ENCODE measurements at places on chromosomes 6 and 20.

- peak; percentile 38 for DNase-seq
Observed at GRCh38 chr6:153625089-153625488, 414.0 kb upstream of the OPRM1 start.

DNA sequence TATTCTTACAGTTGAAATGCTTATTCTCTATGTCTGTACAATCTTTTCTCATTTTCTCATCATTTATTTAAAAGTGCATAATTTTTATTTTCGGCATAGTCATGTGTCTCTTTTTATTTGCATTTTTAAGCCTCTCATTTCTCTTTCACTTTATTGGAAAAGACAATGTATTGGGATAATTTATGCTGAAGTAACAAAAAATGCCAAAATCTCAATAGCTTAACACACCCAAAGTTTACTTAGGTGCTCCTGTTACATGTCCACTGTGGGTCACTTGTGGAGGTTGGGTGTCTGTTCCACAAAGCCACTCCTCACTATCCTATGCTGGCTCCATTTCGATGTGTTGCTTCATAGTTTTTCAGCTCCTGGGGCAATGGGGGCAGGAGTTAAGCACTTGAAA, 638.7 kb downstream of the CD109 start:
- DNase-seq = no peak

- no peak for DNase-seq
Observed at GRCh38 chr6:118953391-118953790, 18.4 kb upstream of the MCM9 start.

- DNase-seq = peak; percentile 98
Observed at GRCh38 chr6:10441004-10441654, 26.3 kb upstream of the TFAP2A start.

GRCh38 chr20:63473555-63474449, 1.3 kb upstream of the KCNQ2 start:
- no peak for DNase-seq

- no peak for DNase-seq
Observed at GRCh38 chr20:49165611-49166010, 22.5 kb downstream of the STAU1 start.

GRCh38 chr6:32700391-32701040, 34.1 kb upstream of the HLA-DQB1 start:
- DNase-seq = peak; percentile 58

DNA sequence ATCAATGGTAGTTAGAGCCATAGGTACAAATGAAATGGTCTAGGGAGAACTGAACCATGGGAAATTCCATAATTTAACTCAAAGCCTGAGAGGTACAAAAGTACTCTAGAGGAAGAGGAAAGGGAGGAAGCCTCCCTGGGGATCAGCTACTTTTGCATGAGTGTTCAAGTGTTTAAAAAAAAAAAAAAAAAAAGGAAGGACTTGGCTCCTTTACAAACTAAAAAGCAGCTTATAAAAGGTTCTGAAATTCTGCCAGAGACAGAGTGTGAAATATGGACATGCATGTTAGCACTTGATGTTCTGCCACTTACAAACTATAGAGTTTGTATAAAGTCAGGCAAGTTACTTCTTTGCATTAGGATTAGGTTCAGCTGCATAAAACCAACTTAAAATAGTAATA, 290.0 kb downstream of the TBC1D7 start:
- no peak for DNase-seq

- DNase-seq = peak; percentile 3
Observed at GRCh38 chr20:7806831-7807230, 133.4 kb downstream of the HAO1 start.

DNA sequence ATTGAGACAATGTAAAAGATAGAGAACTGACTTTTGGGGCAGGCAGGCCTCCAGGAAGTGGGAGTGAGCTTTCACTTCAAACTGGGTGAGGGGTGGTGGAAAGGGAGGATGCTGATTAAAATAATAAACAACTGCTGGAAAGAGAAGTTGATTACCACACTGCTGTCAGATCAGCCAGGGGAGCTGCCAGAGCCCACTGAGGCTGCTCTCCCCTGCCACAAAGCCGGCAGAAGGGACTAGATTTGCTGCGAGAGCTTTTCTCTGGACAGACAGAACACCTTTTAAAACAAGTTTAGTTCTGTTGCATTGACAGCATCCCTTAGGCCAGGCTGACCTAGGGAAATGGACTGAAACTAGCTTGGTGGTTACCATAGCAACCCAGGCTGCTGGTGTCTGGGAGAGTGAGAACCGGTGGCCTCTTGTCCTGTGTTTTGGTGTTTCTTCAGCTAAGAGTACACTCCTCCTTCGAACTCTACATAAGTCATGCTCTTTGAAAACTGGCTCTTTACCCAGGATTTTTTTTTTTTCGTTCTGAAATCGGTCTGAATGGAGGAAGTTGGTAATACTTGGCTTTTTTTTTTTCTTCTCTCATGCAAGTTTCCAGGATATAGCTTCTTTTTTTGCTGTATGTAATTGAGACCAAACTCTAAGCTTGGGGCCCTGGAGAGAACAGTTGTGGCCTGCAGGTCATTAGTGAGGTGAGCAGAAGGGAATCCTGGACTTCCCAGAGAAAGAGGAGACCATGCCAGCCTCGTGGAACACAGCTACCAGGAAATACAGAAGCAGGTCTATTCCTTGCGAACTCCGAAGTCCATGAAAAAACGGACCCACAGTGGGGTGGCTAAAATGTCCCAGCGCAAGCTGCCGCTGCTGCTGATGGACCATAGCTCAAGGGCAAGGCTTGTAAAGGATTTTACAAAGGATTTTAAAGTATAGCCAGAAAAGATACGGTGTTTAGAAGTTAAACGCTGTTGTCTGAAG, 374.4 kb downstream of the UTRN start:
- DNase-seq = peak; percentile 50

DNA sequence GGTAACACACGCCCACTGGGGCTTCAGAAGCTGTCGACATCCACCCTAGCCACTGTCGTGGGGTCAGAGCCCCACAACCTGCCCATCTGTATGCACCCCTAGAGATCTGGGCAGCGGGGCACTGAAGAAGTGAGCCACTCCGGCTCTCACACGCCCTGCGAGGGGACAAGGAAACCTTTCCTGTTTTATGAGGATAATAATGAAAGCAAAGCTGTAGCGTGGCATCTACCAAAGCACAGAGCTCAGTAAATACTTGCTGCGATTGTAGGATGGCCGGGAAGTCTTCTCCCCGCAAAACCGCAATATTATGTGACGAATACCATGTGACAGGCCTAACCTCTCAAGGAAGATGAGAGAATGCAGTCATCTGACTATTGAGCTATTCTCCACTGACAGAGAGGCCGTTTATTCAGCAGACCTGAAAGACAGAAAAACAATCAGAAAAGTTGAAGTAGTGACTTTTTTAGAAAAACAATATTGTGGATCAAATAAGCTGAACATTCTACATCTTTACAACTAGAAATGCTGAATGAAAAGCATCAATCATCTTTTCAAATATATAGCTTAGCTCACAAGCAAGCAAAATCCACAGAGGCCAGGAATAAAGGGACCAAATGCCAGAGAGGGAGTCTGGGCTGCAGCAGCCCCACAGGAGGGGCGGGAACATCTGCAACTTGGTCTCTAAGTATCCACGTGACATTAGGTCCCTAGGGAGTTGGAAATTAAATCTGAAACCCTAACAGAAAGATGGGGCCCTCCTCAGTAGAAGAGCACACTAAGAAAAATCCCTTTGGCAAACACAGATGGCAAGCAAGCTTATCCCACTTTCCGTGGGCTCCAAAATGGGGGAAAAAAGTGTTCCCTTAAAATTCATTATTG, 207.8 kb downstream of the TTLL2 start:
- no peak for DNase-seq

GRCh38 chr6:20223141-20223540, 10.9 kb upstream of the MBOAT1 start:
- no peak for DNase-seq

- peak; percentile 4 for DNase-seq
Observed at GRCh38 chr6:75150685-75151412, 55.0 kb downstream of the COL12A1 start.

GRCh38 chr20:44732327-44732726, 13.3 kb upstream of the KCNK15 start:
- DNase-seq = no peak

- peak; percentile 97 for DNase-seq
Observed at GRCh38 chr6:136669299-136669699, 119.1 kb upstream of the MAP7 start.

DNA sequence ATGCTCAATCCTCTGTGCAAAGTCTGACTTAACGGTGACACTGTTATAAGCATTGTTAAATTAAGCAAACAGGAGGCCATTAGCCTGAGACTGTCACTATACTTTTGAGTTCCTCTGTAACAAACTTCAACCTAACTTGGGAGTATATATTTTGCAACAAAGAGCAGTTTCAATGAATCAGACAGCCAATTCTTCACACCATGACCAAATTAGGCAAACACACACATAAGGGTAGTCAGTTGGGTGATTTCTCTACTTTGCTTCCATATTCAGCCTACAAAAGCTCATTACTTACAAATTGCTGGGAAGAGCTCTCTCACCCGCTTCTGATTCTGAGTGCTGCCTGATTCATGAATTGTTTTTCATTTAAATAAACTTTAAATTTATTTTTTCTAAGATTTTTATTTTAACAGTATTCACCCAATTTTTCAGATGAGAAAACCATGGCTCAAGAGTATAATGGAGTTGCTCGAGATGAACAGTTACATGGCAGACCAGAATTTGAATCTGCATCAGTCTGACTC, 60.5 kb downstream of the HACE1 start:
- no peak for DNase-seq

DNA sequence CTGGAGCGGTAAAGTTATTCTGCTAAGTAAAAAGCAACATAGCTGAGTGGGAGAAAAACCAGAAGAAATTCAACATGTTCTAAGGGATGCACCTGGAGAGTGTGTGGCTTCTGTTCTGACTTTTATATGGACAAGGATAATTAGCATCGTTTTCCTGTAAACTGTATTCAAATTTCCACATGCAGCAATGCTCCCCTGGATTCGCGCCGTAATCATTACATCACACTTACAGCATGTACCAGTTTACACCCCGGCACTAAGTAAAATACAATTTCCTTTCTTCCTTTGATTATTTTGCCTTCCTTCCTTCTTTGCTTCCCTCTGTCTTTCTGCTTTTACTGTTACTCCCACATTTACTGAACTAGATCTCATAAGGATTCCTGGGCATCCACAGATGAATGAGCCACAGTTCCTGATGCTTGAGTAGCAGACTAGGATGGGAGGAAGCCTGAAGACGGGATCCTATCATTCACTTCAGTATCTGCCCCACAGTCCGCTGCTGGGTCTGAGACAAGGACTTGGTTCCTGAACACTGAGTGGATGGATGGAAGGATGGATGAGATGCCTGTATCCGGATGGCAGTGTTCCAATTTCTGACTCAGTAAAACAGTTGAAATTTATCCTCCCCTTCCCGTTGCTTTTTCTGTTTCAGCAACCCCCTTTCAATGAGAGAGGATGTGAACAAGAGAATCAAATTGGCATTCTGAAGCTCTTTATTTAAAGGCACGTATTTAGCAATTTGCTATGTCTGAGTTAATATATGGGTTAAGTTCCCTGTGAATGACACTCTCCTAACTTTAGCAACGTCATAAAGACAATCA, 174.6 kb downstream of the GJA10 start:
- DNase-seq = no peak

DNA sequence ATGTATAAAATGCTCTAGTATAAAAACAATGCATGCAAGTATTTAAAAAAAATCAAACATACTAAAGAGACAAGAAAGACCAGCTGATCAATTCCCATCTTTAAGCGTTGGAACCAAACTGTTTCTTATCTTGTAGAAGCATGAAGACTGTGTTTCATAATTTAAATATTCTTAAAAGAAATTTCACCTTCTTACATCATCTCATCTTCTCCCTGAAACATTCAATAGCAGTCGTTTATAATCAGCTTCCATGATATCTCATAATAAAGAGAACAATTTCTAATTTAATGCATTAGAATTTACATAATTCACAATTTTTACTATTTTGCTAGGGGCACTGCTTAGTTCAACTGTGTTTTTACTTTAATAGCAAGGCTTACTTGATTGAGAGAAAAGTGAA, 468.1 kb upstream of the MARCKS start:
- no peak for DNase-seq

DNA sequence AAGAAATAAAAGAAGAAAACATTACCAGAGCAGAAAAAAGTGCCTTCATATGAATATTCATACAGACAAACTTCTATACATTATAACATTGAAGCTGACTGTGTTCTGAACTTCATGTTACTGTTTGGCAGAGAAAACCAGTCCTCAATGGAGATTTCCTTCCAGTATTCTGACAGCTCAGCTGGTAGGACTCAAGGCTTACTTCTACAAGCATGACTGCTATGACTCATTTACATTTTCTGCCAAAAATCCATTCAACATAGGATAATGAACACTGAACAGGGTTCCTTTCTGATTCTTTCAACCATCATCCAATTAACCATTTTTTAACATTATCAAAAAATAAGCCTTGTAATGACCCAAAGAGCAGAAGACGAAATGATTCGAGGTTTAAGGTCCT, 25.4 kb downstream of the COL9A1 start:
- DNase-seq = no peak

- no peak for DNase-seq
Observed at GRCh38 chr6:61959196-61959595, 326.8 kb downstream of the KHDRBS2 start.
